NCI-H1105 treated with DMSO at 0.1 percent for 48 hours (cell line): ENCODE measurements at places on chromosomes 1 and 21.

GRCh38 chr1:9699361-9699760 lies 47.8 kb downstream of the PIK3CD start:
- DNase-seq, result no peak

GRCh38 chr1:243927381-243927780 lies 77.3 kb upstream of the AKT3 start:
- DNase-seq, result no peak

DNA sequence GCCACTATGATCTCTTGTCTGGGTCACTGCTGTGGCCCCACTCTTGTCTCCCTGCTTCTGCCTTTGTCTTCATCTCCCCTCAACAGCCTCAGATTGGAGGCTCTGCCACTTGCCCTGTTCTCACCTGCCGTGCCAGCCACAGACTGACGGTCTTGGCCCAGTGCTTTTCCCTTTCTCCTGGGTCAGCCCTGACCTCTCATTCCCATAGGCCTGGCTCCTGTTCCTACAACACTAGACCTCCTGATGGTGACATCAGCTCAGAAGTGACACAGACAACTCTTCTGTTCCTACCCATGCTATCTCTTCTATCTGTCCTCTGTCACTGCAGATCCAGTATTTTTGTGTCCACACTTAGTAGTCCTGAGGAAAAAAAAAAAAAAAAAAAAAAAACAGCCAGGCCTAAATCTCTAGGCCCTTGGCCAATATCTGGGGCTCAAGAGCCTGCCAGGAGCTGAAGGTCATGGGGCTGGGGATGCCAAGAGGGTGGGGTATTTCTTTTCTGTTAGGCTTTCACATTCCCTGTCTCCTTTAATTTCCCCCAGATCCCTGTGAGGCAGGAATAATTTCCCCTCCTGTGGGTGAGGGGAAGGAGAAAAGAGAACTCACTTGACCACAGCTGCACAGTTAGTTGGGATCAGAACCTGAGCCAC lies 42.0 kb upstream of the FOXO6 start:
- no peak for DNase-seq

DNA sequence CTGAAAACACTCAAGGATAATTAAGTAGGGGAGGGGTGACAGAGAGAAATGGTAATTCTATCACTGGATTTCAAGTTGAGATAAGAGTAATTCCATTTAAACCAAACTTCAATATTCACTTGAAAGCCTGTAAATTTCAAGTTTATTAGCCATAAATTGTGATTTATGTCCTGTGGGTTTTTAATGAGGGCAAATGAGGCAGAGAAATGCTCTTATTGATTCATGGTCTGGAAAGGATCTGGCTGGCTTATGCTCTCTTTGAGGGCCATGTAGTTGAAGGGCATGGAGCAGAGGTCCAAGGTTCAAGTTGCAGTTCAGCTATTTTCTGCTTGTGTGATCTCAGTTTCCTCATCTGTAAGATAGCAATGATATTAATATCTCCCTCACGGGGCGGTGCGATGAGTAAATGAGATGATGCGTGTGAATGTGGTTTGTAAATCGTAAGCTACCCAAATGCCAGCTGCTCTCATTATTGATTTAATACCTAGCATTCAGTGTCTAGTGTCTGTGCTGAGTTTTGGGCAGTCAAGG lies 12.3 kb downstream of the OLFML3 start:
- no peak for DNase-seq

GRCh38 chr1:21342961-21343838 lies 52.9 kb upstream of the ECE1 start:
- no peak for DNase-seq

GRCh38 chr1:156117414-156118176 lies 3.1 kb downstream of the LMNA start:
- DNase-seq, result no peak

- no peak for DNase-seq
Observed at GRCh38 chr1:109283748-109284600, 1.0 kb upstream of the PSRC1 start.

GRCh38 chr1:172241540-172241939 lies 178.9 kb upstream of the C1orf105 start:
- no peak for DNase-seq

DNA sequence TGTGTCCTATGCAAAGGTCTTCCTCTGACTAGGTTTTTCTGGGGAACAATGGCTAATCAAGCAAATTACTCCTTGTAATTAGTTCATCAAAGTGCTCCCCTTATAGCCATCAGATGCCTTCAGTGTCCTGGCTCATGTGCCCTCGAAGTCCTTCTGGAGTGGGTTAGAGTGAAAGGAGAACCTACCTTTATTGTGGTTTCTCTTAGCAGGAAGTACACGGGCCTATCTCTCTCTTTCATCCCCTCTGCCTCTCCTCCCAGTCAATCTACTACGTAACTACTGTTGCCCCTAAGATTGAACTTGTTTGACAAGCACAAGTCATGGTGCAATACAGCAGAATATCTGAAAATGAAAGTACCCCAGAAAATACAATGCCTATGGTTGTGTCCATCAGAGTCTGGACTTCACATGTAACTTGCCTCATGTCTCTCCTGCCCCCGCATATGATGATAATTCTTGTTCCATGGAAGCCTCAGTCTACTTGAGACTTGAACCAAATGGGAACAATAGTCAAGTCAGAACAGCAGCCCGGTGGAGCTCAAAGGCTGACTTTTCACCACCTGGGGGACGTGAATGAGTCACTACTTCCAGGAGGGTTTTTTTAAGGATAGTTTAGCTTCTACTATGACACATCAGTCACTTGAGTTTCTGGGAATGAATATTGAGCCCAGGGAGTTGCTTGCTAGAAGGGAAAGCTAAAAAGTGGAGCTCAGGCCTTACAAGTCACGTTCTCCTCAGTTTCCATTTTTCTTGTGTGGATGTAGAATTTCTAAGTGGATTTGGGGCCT lies 243.6 kb downstream of the TNR start:
- DNase-seq, result no peak

GRCh38 chr1:8807004-8807403 lies 10.4 kb downstream of the RERE start:
- no peak for DNase-seq

DNA sequence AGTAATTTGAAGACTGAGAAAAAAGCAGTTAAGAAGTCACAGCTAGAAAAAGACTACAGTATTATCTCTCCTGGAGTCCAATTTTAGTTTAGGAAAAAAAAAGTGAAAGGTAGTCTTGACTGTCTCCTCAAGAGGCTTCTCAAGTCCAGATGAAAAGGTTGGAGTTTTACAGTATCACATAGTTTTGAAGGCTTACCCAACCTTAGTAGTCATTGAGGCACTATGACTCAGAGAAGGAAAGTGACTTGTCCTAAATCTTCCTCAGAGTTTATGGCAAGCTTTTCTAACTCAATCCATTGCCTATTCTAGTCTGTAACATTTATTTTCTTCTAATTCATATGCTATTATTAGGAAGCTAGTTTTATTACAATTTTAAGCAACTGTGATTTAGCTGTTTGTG lies 174.9 kb downstream of the DPYD start:
- DNase-seq, result no peak
